AG09319 (cell line): ENCODE measurements at places on chromosomes 11 and 22.

- DNase-seq = no peak
These were observed 15.8 kb upstream of the SIK2 start for GRCh38 chr11:111586388-111586831.

DNA sequence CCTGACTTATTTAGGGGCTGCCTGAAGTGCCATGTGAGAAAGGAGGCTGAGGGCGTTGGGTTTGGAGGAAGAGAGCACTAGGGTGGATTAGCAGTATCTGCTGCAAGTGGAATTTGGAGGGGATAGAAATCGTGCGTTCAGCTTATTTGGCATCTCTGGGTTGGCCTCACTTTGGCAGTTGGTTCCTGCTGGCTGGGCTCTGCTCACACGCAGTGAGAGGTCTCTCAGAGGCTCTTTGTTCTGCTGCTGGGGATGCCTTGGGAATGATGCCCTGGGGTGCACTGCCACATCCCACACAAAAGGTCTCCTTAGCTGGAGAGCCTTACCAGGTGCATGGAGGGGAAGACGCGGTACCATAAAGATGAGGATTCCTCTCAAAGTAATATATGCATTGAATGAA, 17.7 kb upstream of the MICAL2 start:
- DNase-seq = no peak

- no peak for DNase-seq
These were observed 7.6 kb downstream of the CKAP5 start for GRCh38 chr11:46838501-46838900.

- DNase-seq = no peak
These were observed 7.3 kb downstream of the CRYBB3 start for GRCh38 chr22:25206998-25207397.

DNA sequence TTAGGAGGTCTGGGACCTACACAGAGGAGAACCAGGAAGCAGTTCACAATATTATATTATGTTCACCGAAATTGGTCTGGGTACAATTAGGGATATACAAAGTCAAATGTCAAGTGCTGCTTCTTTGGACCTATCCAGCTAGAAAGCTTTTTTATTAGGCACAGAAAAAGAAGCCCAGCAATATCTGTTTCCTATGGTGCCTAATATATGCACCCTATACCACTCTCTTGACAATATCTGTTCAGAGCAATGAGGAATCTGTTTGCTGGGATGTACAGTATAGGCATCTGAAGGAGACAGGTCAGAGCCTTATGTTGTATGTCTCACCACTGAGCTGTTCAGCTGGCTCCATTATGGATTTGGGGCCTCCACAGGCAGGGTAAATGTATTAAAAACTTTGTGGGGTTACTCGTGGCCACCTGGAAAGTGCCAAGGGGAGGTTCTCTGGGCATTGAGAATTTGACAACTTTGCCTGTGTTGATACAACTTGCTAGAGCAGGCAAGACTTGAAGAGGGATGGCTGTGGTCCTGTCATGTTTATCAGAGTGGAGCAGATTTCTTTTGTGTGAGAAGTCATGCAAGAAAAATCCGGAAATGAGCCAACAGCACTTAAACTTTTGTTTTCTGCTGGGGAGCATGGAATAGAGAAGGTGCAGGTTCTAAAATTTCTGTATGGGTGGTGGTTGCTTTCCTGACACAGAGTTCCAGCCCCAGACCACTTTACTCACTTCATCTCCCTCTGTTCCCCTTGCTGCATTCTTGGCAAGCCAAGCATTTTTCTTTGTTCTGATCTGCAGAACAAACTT, 10.1 kb downstream of the STIM1 start:
- no peak for DNase-seq

DNA sequence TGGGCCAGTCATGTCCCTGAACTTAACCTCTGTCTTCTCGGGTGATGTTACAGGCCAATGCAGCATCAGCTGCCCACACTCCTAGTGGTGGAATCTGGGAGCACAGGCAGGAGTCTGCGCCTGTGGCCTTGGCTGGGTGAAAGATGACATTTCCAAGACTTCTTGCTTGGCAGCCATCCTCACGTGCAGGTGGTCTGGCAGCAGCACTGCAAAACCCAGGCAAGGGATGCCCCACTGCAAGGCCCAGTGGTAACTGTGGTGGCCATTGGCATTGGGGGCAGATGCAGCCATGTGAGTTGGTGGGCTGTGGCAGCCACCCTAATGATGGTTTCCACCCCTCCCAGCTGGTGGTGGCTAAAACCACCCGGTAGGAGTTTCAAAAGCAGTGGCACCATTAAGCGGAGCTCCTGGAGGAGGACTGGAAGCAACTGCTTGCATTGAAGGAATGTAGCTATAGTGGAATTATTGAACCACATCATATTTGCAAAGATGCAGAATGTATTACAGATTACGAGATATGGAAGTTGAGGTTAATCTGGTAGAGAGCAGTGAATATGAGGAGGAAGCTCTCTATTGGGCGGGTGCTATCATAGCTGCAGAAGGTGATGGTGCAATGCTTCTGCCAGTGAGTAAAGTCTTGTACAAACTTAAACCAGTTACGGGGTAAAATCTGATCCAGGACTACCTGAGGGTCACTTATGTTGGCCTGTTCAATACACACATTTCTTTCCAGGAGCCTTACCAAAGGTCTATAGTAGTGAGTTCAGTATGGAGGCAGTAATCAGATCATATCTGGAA, 120.7 kb upstream of the TOP3B start:
- DNase-seq = no peak

- DNase-seq = peak; percentile 39
These were observed 25.2 kb downstream of the FAM76B start for GRCh38 chr11:95764267-95764898.

- no peak for DNase-seq
These were observed 14.9 kb downstream of the SLC25A18 start for GRCh38 chr22:17578136-17578754.

GRCh38 chr11:113923572-113923971, 19.0 kb downstream of the HTR3B start:
- DNase-seq = no peak

DNA sequence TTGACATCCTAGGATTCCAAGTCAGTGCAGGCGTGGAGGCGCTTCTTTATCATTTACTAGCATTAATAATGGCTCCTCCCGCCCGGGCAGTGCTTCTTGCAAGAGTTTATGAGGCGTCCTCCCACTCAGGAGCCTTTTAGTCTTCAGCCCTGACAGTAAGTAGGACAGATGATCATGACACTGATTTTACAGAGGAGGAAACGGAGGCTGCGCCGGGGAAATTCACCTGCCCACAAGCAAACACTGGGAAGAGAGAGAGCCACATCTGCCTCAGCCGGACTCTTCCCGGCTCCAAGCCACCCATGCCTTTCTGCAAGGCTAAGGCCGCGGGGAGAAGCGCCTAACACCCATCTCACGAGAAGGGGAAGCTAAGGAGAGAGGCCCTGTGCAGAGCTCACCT, 35.9 kb downstream of the KIAA0930 start:
- no peak for DNase-seq

- DNase-seq = no peak
These were observed 13.4 kb downstream of the ABTB2 start for GRCh38 chr11:34344410-34344767.

GRCh38 chr11:85643191-85643614, 4.6 kb upstream of the TMEM126A start:
- no peak for DNase-seq

DNA sequence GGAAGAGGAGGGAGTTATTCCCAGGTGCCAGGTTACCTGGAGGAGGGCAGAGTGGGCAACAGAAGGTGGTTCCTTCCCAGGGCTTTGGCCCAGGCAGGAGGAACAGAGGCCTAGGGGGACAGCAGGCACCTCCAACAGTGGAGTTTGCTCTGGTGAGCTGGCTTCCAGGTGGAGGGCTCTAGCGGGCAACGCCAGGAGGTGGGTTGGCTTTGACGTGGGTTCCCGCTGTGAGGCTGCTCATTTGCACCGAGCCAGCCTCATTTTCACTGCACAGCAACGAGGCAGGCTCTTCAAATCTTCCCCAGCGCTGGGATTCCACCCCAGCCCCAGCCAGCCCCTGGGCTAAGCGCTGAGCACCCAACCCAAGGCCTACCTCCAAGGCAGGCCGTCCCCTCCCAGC, 8.1 kb downstream of the IGSF9B start:
- no peak for DNase-seq

DNA sequence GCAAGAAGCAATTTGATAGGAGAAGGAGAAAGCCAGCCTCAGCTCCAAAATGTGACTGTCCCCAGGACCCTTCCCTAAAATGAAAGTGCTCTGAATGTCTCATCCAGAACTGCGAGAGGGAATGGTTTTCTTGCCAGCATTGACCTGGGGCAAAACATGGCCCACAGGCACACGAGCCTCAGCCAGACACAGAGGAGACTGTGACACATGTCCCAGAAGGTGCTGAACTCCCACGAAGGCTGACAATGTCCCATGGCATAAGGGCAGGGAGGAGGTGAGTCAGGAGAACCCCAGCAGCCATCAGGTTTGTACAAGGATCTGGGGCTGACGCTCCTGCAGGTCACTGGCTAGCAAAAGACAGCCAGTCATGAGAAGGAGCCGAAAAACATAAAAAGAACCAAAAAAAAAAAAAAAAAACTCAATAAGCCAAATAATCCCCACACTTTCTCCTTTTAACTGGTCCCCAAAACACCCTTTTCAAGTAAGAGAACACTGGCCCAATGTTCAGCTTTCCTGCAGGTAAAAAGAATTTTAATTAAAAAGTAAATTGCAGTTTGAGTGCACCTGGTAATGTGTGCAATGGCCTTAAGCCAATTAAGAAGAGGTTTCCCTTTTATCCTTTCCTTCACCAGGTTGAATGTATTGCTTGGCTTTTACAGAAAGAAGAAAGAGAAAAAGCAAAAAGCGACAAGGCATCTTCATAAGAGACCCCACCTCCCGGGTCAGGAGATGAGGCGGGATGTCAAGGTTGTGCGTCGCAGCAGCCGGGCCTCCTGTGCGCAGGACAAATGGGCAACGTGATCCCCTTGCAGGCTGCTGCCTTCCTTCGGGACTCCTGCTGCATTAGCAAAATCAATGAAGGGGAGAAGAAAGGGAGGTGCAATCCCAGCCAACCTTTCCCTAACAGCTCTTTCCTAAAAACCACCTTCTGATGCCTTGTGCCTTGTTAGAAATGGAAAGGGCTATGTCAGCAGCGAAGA, 43.6 kb downstream of the GALNT18 start:
- no peak for DNase-seq

DNA sequence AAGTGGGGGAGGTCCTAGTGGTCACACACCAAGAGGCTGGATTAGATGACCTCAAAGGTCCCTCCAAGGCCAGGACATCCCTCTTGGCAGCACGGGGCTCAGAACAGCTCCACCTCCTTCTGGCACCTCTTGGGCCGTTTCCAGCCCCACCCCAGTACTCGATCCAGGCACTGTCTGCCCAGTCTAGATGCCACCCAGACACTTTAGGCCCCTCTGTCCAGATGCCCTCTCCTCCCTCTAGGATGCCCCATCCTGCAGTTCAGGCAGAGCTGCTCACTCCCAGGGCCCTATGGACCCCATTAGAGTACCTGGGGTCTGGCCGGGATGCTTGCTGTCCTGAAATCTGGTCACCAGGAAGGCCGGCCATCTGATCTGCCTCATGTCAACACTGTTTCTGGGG, 34.7 kb upstream of the PRR5 start:
- no peak for DNase-seq

DNA sequence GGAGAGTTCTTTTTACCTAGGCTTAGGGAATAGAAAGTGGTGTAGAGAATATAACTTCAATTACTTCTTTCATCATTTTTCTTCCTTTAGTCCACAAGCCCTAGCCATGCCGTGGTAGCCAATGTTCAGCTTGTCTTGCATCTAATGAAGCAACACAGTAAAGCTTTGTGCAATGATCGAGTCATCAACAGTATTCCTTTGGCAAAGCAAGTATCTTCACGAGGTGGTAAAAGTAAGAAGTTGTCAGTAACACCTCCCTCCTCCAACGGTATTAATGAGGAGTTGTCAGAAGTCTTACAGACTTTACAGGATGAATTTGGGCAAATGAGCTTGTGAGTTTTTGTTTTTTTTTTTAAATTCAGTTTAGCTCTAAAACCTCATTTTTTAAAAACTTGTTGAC, 37.4 kb downstream of the CEP57 start:
- no peak for DNase-seq

DNA sequence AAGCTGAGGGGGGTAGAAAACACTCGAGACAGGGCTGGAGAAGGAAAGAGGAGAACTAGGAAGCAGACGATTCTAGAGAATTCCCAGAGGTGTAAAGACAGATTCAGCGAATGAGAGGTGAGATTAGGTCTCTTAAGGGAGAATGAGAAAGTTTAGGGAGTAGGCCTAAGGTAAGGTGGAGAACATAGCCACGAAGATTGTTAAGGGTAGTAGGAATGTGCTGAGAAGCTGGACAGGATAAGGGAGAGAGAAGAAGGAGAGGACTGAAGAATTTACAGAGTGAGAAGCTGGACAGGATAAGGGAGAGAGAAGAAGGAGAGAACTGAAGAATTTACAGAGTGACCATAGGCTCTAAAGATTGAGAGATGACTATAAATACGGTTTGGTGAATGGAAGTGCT, 908 bp downstream of the PPME1 start:
- no peak for DNase-seq

- DNase-seq = peak; percentile 69
These were observed 23.2 kb upstream of the SESN3 start for GRCh38 chr11:95254131-95254704.

GRCh38 chr11:57377107-57377506, 3.8 kb downstream of the PRG3 start:
- no peak for DNase-seq

GRCh38 chr22:36422287-36423014, 34.7 kb upstream of the MYH9 start:
- DNase-seq = no peak

DNA sequence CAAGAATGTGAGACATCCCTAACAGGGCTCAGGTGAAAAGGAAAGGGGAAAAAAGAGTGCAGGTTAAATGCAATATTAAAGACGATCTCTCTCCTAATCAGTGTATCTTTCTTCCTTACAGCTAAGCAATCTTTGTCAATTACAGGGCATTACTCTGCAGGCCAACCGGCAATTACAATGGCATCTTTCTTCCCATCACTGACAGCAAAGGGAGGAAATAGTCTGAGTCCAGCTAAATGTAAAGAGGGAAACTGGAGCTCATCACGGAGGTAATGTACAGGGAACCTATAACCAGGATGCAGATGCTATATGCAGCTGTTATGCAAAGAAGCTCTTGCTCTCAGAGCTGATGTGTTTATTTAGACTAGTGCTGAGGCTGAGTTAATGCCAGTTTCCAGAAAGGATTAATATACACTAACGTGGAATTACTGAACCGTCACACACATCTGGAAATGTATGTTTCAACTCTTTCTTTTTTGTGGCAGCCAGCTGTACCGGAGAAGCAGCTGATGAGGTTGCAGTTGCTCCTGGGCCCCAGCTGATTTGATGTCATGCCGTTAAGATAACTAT, 121.6 kb downstream of the KIRREL3 start:
- DNase-seq = no peak

- DNase-seq = no peak
These were observed 384.7 kb downstream of the DCDC1 start for GRCh38 chr11:30984827-30985226.

- no peak for DNase-seq
These were observed 18.0 kb upstream of the TMEM218 start for GRCh38 chr11:125129316-125129993.

DNA sequence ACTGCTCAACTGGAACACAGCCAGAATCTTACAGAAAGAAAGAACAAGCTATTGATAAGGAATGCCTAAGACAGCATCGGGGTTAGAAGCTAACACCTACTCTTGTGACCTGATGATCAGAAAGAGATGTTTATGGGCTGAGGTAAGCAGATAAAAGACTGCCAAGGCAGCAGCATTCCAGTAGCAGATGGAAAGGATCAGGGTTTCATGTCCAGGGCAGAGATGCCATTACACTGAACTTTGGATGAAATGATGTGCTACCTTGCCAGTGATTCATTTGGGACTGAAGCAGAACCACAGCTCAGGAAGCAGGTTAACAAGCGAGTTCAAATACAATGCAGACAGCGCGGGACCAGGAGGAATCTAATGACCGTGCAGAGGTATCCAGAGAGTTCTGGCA, 27.1 kb upstream of the APOA1 start:
- no peak for DNase-seq
